Hepatocyte (in vitro differentiated cells): ENCODE measurements at places on chromosomes 4 and X.

DNA sequence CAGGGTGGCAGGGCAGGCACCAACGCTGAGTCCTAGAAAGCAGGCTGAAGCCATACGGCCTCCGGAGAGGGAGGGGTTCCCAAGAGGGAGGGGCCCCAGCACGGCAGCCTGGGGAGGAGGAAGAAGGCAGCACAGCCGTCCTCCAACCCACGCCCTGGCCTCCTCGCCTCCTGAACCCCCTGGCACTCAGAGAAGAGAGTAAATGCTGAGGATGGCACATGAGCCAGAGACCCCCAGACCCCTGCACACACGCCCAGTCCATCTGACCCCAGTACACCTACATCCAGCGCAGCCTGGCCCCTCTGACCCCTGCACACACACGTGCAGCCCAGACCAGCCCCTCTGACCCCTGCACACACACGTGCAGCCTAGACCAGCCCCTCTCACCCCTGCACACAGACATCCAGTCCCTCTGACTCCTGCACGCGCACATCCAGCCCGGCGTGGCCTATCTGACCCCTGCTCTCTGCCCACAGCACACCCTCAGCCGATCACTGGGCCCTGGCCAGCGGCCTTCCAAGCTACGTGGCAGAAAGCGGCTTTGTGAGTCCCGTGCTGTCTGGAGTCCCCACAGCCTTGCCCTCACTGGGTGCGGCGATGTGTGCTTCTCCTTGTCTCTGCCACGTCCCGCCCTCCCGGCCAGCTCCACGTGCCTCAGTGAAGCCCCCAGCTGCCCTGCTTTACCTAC lies 18.5 kb downstream of the ATP5ME start:
- no peak for DNase-seq

GRCh38 chr4:182193311-182193710 lies 49.9 kb upstream of the TENM3 start:
- DNase-seq: no peak

DNA sequence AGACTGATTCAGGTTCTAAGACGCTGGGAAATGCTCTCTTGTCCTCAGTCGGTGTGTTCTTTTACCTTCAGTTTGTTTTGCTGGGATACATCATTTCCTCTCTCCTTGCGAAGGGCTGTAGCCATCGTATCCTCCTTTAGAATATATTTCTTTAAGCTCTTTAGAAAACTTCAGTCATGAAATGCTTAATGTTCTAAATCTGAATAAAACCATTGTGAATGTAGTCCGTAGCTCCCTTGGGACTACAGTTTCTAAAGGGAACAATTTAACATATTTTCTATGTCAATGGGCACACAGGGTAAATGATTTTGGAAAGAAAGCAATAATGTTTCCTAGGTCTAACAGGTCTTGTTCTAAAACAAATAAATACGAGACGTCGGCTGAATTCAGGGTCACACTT lies 40.6 kb downstream of the STOX2 start:
- no peak for DNase-seq

- no peak for DNase-seq
Observed at GRCh38 chr4:107432451-107432850, 287.6 kb downstream of the PAPSS1 start.

DNA sequence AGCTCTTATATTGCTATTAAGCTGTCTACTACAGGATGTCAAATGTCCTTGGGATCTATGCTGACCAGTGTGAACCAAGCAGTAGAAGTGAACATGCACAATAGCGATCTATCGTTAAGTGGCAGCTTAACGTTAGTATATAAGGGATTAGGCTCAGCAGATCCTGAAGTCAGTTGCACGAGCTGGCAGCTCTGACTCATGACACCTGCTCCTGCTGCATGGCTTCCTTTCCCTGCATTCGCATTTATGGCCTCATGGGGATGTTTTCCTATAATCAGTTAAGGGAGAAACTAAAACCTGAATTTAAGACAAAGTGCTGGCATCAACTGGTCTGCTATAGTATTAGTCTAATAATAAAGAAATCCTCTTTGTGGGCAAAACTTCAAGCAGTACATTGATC lies 12.7 kb upstream of the MCUB start:
- no peak for DNase-seq

DNA sequence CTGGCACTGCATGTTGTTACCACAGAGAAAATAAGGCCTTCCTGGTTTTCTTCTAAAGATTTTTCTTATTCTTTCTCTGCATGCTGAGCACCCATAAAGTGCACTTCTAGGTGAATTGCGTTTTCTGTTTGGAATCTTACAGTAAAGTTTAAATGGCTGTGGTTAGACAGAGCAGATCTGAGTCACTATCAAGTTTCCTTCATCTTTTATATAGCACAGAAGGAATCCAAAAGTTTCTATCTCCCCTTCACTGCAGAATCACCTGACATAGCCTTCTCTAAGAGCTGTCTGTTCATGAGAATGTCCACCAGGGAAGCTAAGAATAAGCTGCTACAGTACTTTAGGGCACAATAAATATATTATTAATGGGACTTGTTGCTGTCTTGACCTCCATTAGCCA lies 455.5 kb upstream of the FAM241A start:
- DNase-seq: no peak

DNA sequence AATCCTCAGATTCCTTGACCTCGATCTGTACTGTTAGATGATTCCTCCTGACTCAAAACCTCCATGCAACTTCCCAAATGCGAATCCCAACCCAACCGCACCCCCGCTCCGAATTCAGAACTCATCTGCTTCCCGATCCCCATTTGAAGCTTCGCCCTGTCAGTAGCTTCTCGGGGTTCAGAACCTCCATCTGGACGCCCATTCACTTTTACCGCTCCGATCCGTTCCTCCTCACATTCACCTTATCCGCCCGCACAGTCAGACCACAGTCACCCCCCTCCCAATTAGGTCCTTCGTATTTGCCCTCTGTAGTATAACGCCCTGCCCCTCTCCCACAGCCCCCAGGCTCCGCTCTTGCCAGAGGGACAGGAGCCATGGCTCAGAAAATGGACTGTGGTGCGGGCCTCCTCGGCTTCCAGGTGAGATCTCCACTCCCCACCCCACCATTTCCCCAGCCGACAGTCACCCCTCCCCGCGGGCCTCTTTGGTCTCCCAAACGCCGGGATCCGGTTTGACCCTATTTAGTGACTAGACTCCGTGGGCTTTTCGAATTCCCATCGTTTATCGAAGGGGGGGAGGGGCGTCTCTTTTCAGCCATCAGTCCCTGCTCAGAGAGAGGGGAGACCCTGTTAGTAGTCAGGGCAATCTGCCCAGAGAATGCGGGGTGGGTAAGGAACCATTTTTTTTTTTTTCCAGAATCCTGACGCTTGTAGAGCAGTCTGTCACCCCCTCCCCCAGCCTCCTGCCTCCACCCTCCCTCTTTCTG lies 691 bp downstream of the MAGED1 start:
- peak; percentile 60 for DNase-seq

DNA sequence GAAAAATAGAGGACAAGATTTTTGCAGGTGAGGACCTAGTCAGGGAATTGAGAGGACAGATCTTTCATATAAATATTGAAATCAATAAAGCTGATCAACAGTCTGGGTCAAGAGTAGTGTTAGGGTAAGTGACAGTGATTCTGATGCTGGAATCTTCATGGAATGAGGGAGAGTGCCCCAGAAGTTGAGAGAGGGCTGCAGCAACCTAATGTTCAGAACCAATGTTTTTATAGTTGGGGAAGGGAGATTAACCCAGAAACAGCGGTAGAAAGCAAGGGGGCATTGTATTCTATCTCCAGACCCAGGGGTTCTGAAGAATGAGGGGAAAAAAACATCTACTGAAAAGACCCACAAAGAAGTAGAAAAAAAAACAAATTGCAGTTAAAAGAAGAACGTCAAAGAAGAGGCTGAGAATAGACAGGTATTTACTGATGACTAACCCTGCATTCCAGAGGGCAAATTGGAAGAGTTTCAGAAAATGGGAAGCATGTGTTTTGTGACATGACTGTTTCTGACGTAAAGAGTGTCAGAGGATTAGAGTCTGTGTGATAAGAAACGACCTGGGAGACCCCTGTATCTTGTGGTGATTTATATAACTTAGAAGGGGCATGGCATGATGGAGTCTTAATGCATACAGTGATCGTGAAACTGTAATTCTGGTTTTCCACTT lies 819.6 kb upstream of the EPHA5 start:
- peak; percentile 8 for DNase-seq

GRCh38 chr4:41140410-41140809 lies 73.9 kb downstream of the APBB2 start:
- no peak for DNase-seq

DNA sequence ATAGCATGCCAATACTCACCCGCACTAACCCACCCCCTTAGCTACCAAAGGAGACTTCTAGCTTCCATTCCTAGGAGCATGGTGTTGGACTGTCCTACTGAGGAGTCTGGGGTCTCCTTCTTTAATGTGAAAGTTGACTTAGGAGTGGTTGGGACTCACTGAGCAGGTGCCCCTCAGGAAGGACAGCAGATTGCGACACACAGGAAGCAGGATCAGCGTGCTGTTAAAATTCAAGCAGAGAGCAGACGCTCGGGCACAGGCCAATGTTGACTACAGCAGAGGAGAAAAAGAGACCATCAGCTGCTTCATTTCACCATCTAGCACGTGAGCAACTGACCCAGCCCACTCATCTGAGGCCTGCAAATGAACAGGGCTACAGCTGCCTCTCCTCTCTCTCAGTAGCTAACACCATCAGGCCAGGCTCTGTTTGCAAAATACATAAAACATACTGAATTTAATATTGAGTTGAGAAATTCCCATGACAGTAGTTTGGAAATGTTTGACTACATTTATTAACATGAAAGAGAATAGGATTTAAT lies 10.8 kb downstream of the NOX1 start:
- peak; percentile 5 for DNase-seq

- DNase-seq: no peak
Observed at GRCh38 chrX:72126048-72126415, 5.7 kb downstream of the RTL5 start.

DNA sequence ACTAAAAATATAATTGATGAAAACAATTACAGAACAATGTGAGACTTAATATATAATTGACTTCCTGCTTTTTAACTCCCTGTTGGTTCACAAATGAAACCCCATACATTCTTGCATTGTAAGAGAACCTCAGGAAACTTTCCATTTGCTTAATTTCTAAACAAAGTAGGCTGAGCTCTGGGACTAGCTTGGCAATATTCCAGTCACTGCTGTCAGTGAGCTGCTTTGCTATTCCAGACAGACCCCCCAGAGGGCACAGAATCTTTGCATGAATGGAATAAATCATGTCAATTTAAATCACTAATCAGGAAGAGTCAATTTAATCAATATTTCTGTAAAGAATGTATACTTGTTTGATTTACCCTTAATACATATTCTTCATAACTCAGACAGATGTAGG lies 110.6 kb downstream of the NEXMIF start:
- DNase-seq: no peak

- no peak for DNase-seq
Observed at GRCh38 chr4:39452153-39452859, 6.4 kb downstream of the RPL9 start.

DNA sequence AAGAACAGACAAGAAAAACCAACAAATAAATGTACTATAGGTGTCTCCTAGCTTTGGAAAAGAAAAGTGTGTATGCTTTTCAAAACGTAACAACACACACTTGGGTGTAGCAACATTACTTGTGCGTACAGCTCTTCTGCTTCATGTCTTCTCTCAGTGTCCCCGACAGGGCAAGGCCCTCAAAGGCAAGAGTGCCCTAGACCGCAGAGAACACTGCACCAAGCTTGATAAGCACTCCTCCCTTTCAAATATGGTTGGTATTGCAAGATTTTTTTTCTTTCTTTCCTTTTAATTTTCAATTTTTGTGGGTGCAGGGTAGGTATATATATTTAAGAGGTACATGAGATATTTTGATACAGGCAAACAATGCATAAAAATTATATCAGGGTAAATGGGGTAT lies 106.8 kb downstream of the EIF4E start:
- no peak for DNase-seq

DNA sequence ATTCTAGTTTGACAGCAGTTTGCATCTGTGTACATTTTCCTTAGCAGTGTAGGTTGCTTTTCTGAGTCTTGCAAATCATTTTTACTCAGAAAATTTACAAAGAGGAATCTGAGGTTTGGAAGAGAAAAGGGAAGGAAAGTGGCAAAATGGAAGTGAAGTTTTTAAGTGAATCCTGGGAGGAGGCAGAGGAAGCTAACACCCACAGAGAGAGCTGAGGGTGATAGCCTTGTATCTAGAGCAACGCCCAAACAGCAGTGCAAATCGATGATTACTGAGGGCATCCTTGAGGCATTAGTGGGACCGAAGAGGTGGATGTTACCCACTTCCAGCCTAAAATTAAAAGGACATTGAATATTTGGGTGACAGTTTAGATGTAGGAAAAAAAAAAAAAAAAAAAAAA lies 31.8 kb downstream of the KLF3 start:
- DNase-seq: no peak

GRCh38 chr4:60744767-60745166 lies 455.4 kb upstream of the ADGRL3 start:
- no peak for DNase-seq

DNA sequence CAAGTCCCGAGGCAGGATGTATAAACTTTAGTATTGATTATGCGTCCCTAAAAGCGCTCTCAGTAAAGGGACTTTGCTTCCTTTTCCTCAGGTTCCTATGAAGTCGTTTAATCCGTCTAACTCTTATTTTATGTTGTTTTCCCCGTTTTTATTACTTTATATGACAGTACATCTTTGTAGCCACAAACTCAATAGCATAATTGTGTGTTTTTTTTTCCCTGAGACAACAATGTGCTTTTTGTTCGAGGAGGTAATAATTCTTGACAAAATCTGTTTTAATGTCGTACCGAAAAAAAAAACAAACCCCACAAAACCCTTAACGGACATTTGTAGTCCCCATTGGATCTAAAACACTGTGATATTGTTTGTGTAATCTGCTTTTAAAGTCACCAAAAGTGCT lies 17.9 kb upstream of the PPP2R3B start:
- DNase-seq: no peak

- no peak for DNase-seq
Observed at GRCh38 chr4:8556341-8557150, 23.6 kb upstream of the GPR78 start.

GRCh38 chr4:154982187-154983047 lies 201.3 kb downstream of the RBM46 start:
- DNase-seq: peak; percentile 76

- no peak for DNase-seq
Observed at GRCh38 chr4:16952462-16952871, 54.0 kb upstream of the LDB2 start.

DNA sequence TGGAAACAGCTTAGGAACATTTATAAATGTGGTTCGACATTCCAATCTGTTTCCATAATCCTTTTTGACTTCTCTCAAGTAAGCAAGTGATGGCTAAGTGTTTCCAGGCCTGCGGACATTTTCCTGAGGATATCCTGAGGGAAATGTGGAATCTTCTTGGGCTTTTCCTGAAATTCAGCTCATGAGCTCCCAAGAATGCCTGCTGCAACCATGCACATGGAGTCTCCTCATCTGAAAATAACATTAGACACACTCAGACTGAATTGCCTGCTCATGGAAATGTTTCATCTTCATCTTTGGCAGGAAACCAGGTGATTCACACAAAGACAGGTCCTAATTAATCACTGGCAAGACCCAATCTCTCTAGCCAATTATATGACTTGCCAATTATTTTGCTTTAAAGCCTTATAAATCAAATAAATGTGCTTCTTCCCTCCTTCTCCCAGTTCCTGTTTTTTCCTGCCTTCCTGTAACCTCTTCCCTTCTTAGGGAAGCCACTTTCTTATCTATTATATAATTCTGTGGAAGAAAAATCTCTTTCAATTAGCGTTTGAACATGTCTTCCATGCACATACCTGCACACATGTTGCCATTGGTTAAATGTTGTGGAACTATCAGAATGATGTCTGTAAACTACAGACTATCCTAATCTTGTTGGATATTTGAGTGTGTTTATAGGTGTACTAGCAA lies 104.6 kb upstream of the MXRA5 start:
- no peak for DNase-seq

GRCh38 chr4:69984030-69984443 lies 11.7 kb upstream of the STATH start:
- peak; percentile 64 for DNase-seq
